ENCODE measurements at places on chromosomes 2 and 18.

DNA sequence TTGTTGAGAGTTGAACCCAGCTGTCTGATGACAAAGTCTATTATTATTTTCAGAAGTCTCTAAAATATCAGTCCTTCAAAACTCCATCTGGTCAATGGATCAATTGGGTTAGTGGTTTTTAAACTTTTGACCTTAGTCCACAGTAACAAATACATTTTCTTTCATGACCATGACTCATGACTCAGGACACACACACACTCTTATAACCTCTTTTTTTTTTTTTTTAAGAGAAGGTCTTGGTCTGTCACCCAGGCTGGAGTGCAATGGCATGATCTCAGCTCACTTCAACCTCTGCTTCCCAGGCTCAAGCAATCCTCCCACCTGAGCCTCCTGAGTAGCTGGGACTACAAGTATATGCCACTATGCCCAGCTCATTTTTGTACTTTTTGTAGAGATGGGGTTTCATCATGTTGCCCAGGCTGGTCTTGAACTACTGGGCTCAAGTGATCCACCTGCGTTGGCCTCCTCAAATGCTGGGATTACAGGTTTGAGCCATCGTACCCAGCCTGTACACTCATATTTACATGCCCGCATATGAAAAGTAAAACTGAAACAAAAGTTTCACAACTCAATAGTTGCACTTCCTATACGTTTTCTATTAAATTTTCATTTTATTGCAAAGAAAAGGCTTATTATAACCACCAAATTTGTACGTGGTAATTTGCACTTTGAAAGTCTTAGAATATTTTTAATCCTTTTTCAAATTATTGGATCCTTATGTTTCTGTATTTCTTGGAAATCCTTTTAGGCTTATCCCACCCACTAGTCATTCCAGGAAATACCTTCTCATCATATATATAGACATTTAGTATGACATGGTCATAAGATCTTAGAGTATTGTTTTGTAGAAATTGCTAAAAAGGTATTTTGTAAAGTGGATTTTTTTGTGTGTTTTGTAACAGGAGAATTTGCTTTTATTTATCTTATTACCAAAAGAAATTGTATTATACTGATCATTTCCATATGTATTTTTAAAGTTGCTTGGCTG is 199.0 kb downstream of the LPIN1 start:
- H3K36me3 ChIP-seq, result peaks cover 4% of the 10 kb centered on the region
- H3K4me3 ChIP-seq, result peak overlapping the region; percentile 67
- H3K27ac ChIP-seq, result peak overlapping the region; percentile 87
- DNase-seq, result peak; percentile 55
- peaks cover 17% of the 10 kb centered on the region for H3K4me1 ChIP-seq

DNA sequence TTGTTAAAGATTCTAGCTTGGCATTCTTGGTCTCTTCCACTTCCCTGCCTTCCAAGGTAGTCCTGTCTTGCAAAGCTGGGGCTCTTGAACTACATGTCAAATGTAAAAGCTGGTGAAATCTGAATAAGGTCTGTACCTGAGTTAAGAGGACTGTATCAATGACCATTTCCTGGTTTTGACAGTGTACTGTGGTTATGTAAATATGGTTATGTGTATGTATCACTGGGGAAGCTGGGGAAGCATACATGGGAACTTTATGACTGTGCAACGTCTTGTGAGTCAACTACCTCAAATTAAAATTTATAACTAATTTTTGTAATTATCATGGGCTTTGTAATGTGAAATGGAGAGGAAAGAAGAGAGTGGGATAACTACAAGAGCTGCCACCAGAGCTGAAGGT is 81.7 kb downstream of the COL4A4 start:
- no peak for DNase-seq
- no peak overlapping the region for H3K27ac ChIP-seq
- H3K27me3 ChIP-seq, result no peaks in the 10 kb centered on the region
- H3K36me3 ChIP-seq, result no peaks in the 10 kb centered on the region
- no peaks in the 10 kb centered on the region for H3K4me1 ChIP-seq
- H3K4me3 ChIP-seq, result no peak overlapping the region

GRCh38 chr18:6878556-6879297 is 149.2 kb downstream of the ARHGAP28 start:
- no peaks in the 10 kb centered on the region for H3K36me3 ChIP-seq
- H3K4me3 ChIP-seq, result no peak overlapping the region
- H3K27ac ChIP-seq, result no peak overlapping the region
- no peaks in the 10 kb centered on the region for H3K27me3 ChIP-seq
- DNase-seq, result no peak

GRCh38 chr2:85133751-85134254 is 611 bp downstream of the TCF7L1 start:
- H3K4me1 ChIP-seq, result peaks cover 8% of the 10 kb centered on the region
- peaks cover 79% of the 10 kb centered on the region for H3K27me3 ChIP-seq
- H3K27ac ChIP-seq, result no peak overlapping the region
- peak overlapping the region; percentile 53 for H3K4me3 ChIP-seq
- DNase-seq, result no peak
- H3K36me3 ChIP-seq, result no peaks in the 10 kb centered on the region

GRCh38 chr2:69149631-69150215 is 136.7 kb downstream of the ANTXR1 start:
- DNase-seq, result no peak
- no peak overlapping the region for H3K4me3 ChIP-seq
- H3K27ac ChIP-seq, result no peak overlapping the region
- H3K36me3 ChIP-seq, result no peaks in the 10 kb centered on the region
- peaks cover 8% of the 10 kb centered on the region for H3K27me3 ChIP-seq

DNA sequence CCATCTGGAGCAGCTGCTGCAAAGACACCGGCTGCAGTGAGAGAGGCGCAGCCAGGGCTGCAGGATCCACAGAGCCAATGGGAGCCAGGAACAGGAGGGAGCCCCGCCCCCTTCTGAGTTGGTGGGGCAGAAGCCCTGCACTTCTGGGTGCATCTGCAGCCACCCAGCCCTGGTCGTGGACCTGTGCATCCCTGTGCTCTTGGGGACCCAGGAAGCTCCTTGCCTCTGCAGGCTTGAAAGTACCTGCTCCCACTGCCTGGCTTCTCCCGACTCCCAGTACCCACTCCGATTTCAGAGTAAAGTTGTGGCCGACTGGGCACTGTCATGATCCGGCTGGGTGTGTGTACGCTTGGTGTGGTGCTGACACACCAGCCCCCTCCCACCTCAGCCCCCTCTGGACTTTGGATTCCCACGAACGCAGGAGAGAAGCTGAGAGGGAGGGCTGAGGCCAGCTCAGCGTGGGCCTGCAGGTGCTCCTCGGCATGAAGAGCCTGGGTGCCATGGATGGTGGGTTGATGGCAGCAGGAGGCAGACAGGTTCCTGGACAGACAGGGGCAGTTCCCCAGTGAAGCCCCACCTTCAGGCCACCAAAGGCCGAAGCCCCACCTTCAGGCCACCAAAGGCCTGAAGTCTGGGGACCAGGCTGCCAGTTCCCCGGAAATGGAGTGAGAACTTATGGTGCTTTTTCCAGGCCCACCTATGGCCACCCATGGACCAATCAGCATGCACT is 34.9 kb downstream of the LRRTM4 start:
- no peak overlapping the region for H3K27ac ChIP-seq
- no peak overlapping the region for H3K4me3 ChIP-seq
- no peaks in the 10 kb centered on the region for H3K27me3 ChIP-seq

DNA sequence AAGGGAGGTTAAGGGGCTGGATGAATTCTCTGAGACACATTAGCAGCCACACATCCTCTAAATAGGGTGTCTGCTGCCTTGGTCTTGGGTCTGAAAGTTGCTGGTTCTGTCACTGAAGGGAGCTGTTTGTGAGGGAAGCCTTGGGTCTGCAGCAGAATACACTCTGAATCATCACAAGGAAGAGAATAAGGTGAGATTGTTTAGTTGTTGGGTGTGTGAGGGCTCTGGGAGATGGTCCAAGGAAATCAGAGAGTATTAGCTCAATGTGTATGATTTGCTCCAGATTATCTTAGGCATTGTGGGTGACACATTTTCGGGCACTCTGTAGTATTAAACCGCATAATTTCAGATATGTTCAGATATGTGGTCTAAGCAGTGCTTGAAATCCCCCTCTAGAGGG is 548.5 kb downstream of the SLC4A3 start:
- no peak overlapping the region for H3K27ac ChIP-seq
- no peaks in the 10 kb centered on the region for H3K4me1 ChIP-seq
- H3K27me3 ChIP-seq, result no peaks in the 10 kb centered on the region
- DNase-seq, result no peak

- no peak for DNase-seq
- peaks cover 48% of the 10 kb centered on the region for H3K4me1 ChIP-seq
- H3K27me3 ChIP-seq, result no peaks in the 10 kb centered on the region
- peaks cover 76% of the 10 kb centered on the region for H3K36me3 ChIP-seq
Measured at GRCh38 chr2:233140978-233141377, 80.8 kb downstream of the INPP5D start.

GRCh38 chr2:42944779-42945415 is 152.5 kb upstream of the HAAO start:
- DNase-seq, result no peak
- peaks cover 2% of the 10 kb centered on the region for H3K27me3 ChIP-seq
- no peaks in the 10 kb centered on the region for H3K36me3 ChIP-seq
- H3K4me1 ChIP-seq, result peaks cover 4% of the 10 kb centered on the region
- no peak overlapping the region for H3K27ac ChIP-seq

DNA sequence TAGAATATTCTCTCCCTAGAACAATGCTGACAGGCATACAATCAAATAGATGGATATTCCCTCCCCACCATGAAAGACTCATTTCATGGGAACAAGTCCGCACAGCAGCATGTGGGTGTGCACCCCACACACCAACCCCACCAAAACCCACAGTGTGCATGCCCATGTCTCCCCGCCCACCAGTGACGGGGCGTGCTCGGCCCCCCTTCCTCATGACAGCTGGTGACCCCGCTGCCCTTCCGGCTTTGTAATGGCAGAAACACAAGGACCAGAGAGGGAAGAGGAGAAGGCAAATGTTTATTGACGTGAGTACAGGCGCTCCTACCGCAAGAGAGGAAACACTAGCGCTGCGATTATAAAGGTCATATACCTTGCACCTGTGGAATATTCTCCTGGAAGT is 30.8 kb upstream of the ODC1 start:
- H3K27me3 ChIP-seq, result peaks cover 33% of the 10 kb centered on the region
- no peak for DNase-seq
- no peak overlapping the region for H3K4me3 ChIP-seq
- H3K27ac ChIP-seq, result no peak overlapping the region
- peaks cover 8% of the 10 kb centered on the region for H3K4me1 ChIP-seq

DNA sequence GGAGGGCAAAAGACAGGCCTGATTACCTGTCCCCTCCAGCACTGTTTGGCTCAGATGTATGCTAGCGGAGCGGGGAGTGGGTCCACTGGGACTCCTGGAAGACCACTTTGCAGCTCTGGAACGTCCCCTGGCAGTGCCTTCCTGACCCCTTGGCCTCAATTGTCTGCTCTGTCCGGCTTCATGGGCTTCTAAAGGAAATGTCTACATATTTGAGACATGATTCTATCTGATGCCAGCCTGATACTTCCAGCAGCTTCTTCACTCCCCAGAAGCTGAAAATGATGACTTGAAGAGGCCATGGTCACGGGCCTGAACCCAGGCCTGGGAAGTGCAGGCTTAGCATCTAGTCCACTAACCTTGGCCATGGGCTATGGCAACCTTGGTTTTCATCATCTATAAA is 112.1 kb downstream of the ACAA2 start:
- no peaks in the 10 kb centered on the region for H3K36me3 ChIP-seq
- H3K4me1 ChIP-seq, result no peaks in the 10 kb centered on the region
- H3K27me3 ChIP-seq, result peaks cover 4% of the 10 kb centered on the region
- no peak for DNase-seq
- H3K4me3 ChIP-seq, result no peak overlapping the region

DNA sequence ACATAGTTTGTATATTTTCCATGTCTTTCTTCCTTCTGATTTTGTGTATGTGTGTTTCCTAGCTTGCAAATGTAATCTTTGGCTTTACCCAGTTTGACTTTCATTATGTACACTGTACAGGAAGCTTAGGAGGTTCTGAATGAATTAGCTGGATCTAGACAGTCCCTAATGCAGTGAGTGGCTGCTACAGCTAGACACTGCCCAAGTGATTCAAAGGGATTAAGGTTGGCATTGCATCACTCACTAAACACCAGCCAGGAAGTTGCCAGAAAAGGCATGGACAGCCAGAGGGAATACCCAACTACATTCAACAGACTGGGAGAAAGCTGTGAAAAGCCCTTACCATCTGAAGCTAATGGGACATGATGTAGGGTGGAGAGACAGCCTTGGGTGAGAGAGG is 316.0 kb upstream of the MEX3C start:
- no peaks in the 10 kb centered on the region for H3K4me1 ChIP-seq
- H3K4me3 ChIP-seq, result no peak overlapping the region
- no peak for DNase-seq
- H3K27me3 ChIP-seq, result no peaks in the 10 kb centered on the region

DNA sequence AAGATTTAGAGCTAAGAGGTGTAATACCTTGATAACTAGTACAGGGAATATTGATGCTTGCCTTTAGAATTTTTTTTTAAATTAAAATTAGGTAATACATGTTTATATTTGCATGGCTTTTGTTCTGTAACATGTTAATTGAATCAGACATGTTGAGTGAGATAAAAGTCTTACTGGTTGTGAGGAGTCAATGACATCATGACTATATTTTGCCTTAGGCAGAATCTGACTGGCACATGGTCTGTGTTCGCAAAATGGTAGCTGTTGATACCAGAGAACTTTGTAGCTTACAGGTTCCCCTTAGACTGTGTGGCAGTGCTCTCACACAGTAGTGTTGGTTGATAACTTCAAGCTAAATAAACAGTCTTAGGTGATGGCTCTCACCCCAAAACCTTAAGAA is 199.7 kb downstream of the PTPRM start:
- H3K27me3 ChIP-seq, result no peaks in the 10 kb centered on the region
- no peaks in the 10 kb centered on the region for H3K4me1 ChIP-seq
- H3K4me3 ChIP-seq, result no peak overlapping the region
- no peaks in the 10 kb centered on the region for H3K36me3 ChIP-seq
- DNase-seq, result no peak

- H3K36me3 ChIP-seq, result peaks cover 9% of the 10 kb centered on the region
- no peak for DNase-seq
- H3K4me1 ChIP-seq, result peaks cover 26% of the 10 kb centered on the region
- no peaks in the 10 kb centered on the region for H3K27me3 ChIP-seq
- no peak overlapping the region for H3K27ac ChIP-seq
- H3K4me3 ChIP-seq, result no peak overlapping the region
Measured at GRCh38 chr2:105042189-105042588, 4.3 kb downstream of the MRPS9 start.

GRCh38 chr18:70598406-70598805 is 309.6 kb downstream of the SOCS6 start:
- no peak overlapping the region for H3K27ac ChIP-seq
- H3K36me3 ChIP-seq, result no peaks in the 10 kb centered on the region
- no peaks in the 10 kb centered on the region for H3K27me3 ChIP-seq
- H3K4me3 ChIP-seq, result no peak overlapping the region
- H3K4me1 ChIP-seq, result no peaks in the 10 kb centered on the region

GRCh38 chr2:29159125-29159524 is 43.9 kb downstream of the CLIP4 start:
- H3K27ac ChIP-seq, result no peak overlapping the region
- DNase-seq, result no peak
- no peak overlapping the region for H3K4me3 ChIP-seq
- H3K27me3 ChIP-seq, result no peaks in the 10 kb centered on the region
- peaks cover 15% of the 10 kb centered on the region for H3K4me1 ChIP-seq
- H3K36me3 ChIP-seq, result peaks cover 41% of the 10 kb centered on the region

GRCh38 chr2:173109253-173110188 is 33.9 kb downstream of the MAP3K20 start:
- peaks cover 4% of the 10 kb centered on the region for H3K36me3 ChIP-seq
- H3K27me3 ChIP-seq, result peaks cover 33% of the 10 kb centered on the region
- H3K4me1 ChIP-seq, result peaks cover 2% of the 10 kb centered on the region
- no peak for DNase-seq
- H3K4me3 ChIP-seq, result no peak overlapping the region

Measured in activated CD8-positive, alpha-beta memory T cell treated with anti-CD3 and anti-CD28 coated beads, Interleukin-2, amount 10 ng/mL, durations not matched to agents 7 days and 5 days (primary cell).